ENCODE measurements at places on chromosomes 5 and 9.

GRCh38 chr5:159735036-159735435 is 181.2 kb upstream of the ADRA1B start:
- no peaks in the 10 kb centered on the region for H3K4me1 ChIP-seq
- H3K27ac ChIP-seq: no peak overlapping the region
- H3K4me3 ChIP-seq: no peak overlapping the region

DNA sequence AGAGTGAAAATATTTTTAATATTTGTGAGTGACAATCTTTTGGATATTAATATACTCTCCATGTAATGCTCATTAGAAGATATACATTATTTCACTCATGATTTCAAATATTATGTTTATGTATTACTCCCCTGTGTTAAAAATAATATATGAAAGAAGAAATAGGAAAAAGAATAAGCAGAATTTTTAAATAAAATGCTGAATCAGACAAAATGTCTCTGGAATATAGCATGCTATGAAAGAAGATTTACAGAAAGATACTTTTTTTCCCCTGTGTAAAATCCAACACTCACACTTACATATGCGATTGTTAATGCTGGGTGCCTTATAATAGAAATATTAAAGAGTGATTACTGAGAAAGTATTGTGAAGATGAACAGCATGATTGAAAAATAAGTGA is 373.7 kb downstream of the ANXA1 start:
- H3K27ac ChIP-seq: no peak overlapping the region
- no peaks in the 10 kb centered on the region for H3K27me3 ChIP-seq
- no peak overlapping the region for H3K4me3 ChIP-seq

- H3K4me3 ChIP-seq: no peak overlapping the region
- no peak overlapping the region for H3K27ac ChIP-seq
- H3K4me1 ChIP-seq: no peaks in the 10 kb centered on the region
- H3K36me3 ChIP-seq: no peaks in the 10 kb centered on the region
These were observed 107.4 kb upstream of the DMAC1 start for GRCh38 chr9:7906783-7907550.

DNA sequence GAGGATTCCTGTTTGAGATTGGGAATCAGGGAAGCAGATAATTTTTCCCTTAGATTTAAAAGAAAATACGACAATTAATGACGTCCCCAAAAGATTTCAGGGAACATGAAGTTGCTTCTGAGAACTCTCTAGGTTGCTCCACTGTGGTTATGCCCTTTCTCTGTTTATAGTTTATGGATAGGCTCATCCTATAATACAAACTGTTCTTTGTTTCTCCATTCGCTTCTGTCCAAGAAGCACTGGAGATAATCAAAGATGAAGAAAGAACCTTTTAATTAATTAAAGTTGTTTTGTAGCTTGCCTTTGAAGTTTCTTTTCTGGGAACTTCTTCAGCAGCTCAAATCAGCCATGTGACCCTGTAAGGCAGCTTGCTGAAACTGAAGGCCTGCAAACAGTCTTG is 87.5 kb downstream of the CHSY3 start:
- DNase-seq: no peak
- H3K4me3 ChIP-seq: no peak overlapping the region
- no peaks in the 10 kb centered on the region for H3K36me3 ChIP-seq
- no peaks in the 10 kb centered on the region for H3K27me3 ChIP-seq
- no peaks in the 10 kb centered on the region for H3K4me1 ChIP-seq
- H3K27ac ChIP-seq: no peak overlapping the region

DNA sequence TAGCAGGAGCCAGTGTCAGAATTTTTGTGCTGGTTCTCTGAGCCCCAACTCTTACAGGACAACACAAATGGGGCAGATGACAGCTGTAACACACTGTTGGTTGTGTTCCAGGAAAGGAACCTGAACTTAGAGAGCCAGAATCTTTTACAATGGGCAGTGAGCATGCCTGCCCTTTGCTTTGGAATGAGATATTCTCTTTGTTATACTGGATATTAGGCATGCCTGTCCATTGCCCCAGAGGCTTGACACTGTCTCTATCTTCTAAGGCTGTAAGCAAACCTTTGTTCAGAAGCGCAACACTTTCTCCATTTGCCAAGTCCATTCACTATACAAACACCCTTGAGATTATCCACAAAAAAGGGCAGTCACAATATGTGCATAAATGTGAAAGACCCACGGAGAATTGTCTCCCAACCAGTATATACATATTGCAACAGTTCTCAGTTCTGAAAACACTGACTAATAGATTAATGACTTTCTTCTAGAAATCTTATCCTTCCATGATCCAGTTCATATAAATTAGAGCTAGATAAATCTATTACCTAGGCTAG is 26.3 kb upstream of the CEP120 start:
- DNase-seq: no peak
- H3K4me1 ChIP-seq: no peaks in the 10 kb centered on the region
- H3K4me3 ChIP-seq: no peak overlapping the region
- no peak overlapping the region for H3K27ac ChIP-seq

GRCh38 chr5:80141147-80141671 is 106.1 kb downstream of the THBS4 start:
- H3K4me1 ChIP-seq: no peaks in the 10 kb centered on the region
- peak; percentile 58 for DNase-seq
- no peaks in the 10 kb centered on the region for H3K36me3 ChIP-seq
- H3K27ac ChIP-seq: peak overlapping the region; percentile 72
- H3K4me3 ChIP-seq: no peak overlapping the region
- no peaks in the 10 kb centered on the region for H3K27me3 ChIP-seq

DNA sequence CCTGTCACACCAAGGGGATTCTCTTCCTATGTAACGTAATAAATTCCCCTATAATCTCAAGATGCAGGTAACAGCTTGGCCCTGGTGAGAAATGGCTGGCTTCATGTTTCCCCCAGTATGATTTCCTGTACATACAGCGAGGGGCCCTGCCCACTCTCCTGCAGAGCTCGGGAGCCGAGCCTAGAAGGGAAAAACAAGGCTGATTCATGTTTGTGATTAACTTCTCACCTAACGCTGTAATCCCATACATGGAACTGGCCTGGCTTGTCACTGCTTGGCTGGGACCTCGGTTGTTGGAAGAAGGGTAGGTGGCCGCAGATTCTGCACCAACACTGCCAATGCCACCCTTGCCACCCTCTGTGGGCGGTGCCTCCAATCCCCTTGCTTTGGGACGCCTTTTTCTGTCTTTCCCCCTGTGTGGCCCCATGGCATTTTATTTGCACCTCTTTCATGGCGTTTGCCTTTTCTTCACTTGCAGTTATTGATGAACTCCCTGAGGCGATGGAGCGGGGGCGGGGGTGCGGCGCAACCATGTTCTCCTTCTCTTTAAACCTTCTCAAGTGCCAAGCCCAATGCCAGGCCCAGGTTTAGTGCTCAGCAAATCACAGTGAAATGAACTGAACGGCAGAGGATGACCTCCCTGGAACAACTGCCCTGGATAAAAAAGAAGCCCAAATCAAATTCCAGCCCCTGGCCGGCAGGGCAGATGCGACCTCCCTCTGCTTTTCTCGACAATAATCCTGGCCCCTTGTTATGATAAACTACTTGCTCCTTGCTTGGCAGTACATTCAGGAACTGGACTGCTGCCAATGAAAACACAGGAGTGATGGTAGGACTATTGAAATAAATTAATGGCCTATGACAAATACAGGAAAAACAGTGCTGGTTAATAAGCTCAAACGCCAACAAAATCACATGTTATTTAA is 108.1 kb downstream of the TMEM174 start:
- H3K27me3 ChIP-seq: no peaks in the 10 kb centered on the region
- DNase-seq: peak; percentile 87
- H3K4me1 ChIP-seq: peaks cover 33% of the 10 kb centered on the region

DNA sequence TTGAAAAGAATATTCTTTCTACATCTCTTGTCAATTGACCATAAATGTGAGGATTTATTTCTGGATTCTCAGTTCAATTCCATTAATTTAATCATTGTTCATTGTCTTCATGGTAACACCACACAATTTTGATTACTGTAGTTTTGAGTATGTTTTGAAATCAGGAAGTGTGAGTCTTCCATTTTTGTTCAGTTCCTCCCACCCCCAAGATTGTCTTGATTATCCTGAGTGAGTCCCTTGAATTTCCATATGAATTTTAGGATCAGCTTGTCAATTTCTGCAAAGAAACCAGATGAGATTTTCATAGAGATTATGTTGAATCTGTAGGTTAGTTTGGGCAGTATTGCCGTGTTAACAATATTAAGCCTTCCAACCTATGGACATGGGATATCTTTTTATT is 9.5 kb downstream of the CYFIP2 start:
- no peak overlapping the region for H3K4me3 ChIP-seq
- no peak overlapping the region for H3K27ac ChIP-seq
- H3K4me1 ChIP-seq: no peaks in the 10 kb centered on the region
- no peaks in the 10 kb centered on the region for H3K36me3 ChIP-seq
- DNase-seq: no peak

- no peak for DNase-seq
- H3K4me1 ChIP-seq: peaks cover 85% of the 10 kb centered on the region
- H3K27ac ChIP-seq: peak overlapping the region; percentile 96
- H3K27me3 ChIP-seq: no peaks in the 10 kb centered on the region
- H3K36me3 ChIP-seq: no peaks in the 10 kb centered on the region
These were observed 19.0 kb downstream of the CXXC5 start for GRCh38 chr5:139667001-139667729.

DNA sequence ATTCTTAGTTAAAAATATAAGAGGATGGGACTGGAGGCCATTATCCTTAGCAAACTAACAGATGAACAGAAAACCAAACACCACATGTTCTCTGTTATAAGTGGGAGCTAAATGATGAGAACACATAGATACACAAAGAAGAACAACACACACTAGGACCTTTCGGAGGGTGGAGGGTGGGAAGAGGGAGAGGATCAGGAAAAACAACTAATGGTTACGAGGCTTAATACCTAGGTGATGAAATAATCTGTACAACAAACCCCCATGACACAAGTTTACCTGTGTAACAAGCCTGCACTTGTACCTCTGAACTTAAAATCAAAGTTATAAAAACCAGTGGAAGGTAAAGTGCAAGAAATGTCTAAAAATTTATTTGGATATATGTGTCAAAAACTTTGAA is 1047.4 kb upstream of the C9orf72 start:
- no peak for DNase-seq
- H3K27ac ChIP-seq: no peak overlapping the region
- no peaks in the 10 kb centered on the region for H3K27me3 ChIP-seq
- no peak overlapping the region for H3K4me3 ChIP-seq

- H3K27ac ChIP-seq: no peak overlapping the region
- no peaks in the 10 kb centered on the region for H3K4me1 ChIP-seq
- H3K36me3 ChIP-seq: no peaks in the 10 kb centered on the region
- H3K4me3 ChIP-seq: no peak overlapping the region
These were observed 710.0 kb upstream of the GRAMD2B start for GRCh38 chr5:125713109-125713805.

GRCh38 chr9:8287501-8287900 is 487.9 kb upstream of the DMAC1 start:
- H3K27me3 ChIP-seq: no peaks in the 10 kb centered on the region
- DNase-seq: no peak

GRCh38 chr9:99041618-99042017 is 63.3 kb upstream of the TGFBR1 start:
- no peaks in the 10 kb centered on the region for H3K4me1 ChIP-seq
- H3K27ac ChIP-seq: no peak overlapping the region
- H3K36me3 ChIP-seq: no peaks in the 10 kb centered on the region
- H3K4me3 ChIP-seq: no peak overlapping the region
- H3K27me3 ChIP-seq: no peaks in the 10 kb centered on the region

- H3K27ac ChIP-seq: no peak overlapping the region
- H3K4me3 ChIP-seq: no peak overlapping the region
- H3K4me1 ChIP-seq: no peaks in the 10 kb centered on the region
- H3K27me3 ChIP-seq: no peaks in the 10 kb centered on the region
- H3K36me3 ChIP-seq: peaks cover 20% of the 10 kb centered on the region
These were observed 22.7 kb downstream of the CHD1 start for GRCh38 chr5:98905857-98906688.

DNA sequence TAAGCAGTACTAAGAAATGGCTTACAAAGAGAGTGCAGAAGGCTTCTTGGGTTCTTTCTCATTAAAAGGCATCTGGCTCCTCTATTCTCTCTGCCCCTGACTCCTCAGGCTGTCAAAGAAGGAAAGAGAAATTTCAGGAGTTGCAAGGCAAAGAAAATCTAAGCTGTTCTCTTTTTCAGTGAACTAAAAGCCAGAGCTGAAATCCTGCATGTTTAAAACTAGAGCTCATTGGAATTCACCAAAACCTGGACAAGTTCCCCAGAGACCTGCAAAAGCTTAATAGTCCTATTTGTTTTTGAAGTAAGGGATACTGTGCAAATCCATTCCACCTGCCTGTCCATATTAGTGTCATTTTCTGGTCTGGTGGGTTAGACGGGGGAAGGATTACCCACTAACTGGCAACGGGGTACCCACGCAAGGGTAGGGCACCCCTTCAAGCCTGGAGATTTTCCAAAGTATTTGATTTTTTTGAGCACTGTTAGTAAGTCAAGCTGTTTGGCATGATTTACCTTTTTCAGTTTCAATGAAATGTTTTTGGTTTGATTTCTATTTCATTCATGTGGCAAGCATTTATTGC is 179.3 kb downstream of the FSTL4 start:
- H3K27ac ChIP-seq: no peak overlapping the region
- H3K27me3 ChIP-seq: no peaks in the 10 kb centered on the region
- no peak overlapping the region for H3K4me3 ChIP-seq
- H3K36me3 ChIP-seq: no peaks in the 10 kb centered on the region

- H3K27ac ChIP-seq: no peak overlapping the region
- H3K27me3 ChIP-seq: no peaks in the 10 kb centered on the region
- no peaks in the 10 kb centered on the region for H3K36me3 ChIP-seq
These were observed 137.6 kb downstream of the CRB2 start for GRCh38 chr9:123493627-123494026.

- DNase-seq: no peak
- H3K4me3 ChIP-seq: no peak overlapping the region
- H3K36me3 ChIP-seq: no peaks in the 10 kb centered on the region
- H3K27me3 ChIP-seq: no peaks in the 10 kb centered on the region
- no peak overlapping the region for H3K27ac ChIP-seq
These were observed 1.7 kb upstream of the HTR1A start for GRCh38 chr5:63963926-63964325.

DNA sequence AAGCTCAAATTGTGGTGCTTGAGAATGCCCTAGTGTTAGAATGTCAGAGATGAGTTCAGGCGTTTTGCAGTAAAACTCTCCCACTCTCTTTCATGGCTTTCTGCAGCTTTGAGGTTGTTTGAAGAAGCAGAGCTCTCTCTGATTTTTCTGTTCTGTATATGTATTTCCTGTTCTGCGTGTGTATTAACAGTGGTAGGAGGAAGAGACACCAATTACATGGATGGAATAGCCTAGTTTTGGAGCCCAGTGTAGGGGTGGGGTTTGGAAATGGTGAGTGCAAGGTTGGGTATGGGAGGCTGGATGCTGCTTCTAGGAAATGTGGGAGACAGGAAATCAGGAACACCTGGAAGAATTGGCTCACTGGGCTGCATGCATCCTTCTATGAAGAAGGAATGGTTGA is 12.4 kb downstream of the LARP1 start:
- H3K4me3 ChIP-seq: no peak overlapping the region
- no peaks in the 10 kb centered on the region for H3K36me3 ChIP-seq
- DNase-seq: no peak
- H3K27ac ChIP-seq: no peak overlapping the region
- H3K4me1 ChIP-seq: peaks cover 46% of the 10 kb centered on the region
